Lower leg skin (tissue), 4 donors: ENCODE measurements at places on chromosomes 3 and 15.

DNA sequence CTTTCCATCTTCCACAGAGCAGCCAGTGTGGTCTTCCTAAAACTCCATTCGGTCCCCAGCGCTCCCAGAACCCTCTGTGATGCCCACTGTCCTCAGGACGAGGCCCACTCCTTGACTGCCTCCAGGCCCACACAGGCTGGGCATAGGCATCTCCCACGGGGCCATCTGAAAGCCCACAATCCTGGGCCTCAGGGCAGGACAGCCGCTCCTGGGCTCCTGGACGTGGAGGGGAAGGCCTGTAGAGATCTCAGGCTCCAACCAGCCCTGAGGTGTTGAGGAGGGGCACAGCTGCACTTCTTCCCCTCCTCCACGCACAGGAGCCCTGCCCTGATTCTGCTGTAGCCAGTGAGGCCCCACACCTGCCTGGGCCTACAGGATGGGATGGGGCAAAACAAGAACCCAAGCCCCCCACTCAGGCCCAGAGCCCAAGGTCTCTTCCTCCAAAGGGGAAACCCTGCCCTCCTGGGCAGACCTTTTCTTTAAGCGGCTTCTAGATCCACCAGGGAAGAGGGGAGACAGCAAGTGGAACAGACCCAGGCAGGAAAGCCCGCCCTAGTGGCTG is 25.9 kb downstream of the SHISA5 start:
- DNase-seq: no peak

- no peak for DNase-seq
These were observed 30.3 kb upstream of the CMC1 start for GRCh38 chr3:28210968-28211713.

DNA sequence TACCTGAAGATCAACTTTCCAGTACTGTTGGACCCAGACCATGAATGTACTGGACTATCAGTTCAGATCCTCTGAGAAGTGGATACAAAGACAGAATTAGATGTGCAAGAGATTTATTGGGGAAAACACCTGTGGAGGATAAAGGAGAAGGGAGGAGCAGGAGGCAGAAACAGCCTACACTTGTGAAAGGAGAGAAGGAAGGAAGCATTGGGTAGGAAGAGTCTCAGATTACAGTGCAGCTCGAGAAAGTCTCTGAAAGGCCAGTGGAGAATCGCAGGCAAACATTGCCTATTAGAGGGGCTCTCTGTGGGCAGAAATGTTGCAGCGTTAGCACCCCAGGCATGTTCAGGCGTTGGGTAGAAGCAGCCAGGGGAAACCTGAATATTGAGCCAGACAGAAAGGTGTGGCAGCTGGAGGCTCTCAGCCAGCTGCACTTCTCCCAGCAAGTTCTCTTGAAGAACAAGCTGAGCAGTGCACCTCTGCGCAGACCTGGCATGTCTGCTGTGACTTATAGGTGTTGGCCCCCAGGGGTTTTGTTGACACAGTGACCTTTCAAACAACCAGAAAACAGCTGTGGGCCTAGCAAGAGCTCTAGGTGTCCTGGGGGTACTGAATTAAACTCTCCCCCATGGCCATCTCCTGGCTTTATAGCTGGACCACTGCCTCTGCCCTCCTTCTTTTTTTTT is 7.0 kb downstream of the CHST14 start:
- DNase-seq: peak; percentile 49

GRCh38 chr3:135125171-135125801 is 330.2 kb downstream of the EPHB1 start:
- no peak for DNase-seq

DNA sequence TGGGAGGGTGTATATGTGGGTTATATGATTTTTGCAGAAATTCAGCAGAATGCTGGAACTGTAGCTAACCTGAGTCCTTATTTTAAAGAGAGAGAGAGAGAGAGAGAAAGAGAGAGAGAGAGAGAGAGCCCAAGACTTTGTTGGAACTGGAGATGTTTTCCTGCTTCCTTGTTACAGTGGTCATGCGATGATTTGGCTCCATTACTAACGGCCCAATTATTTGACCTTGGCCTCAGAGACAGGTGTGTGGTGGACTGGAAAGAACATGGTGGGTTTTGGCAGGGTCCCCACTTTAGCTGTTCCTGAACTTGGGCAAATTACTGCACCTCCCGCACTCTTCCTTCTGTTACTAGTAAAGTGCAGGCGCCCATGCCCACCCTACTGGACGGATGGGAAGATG is 14.8 kb upstream of the ACSBG1 start:
- no peak for DNase-seq

DNA sequence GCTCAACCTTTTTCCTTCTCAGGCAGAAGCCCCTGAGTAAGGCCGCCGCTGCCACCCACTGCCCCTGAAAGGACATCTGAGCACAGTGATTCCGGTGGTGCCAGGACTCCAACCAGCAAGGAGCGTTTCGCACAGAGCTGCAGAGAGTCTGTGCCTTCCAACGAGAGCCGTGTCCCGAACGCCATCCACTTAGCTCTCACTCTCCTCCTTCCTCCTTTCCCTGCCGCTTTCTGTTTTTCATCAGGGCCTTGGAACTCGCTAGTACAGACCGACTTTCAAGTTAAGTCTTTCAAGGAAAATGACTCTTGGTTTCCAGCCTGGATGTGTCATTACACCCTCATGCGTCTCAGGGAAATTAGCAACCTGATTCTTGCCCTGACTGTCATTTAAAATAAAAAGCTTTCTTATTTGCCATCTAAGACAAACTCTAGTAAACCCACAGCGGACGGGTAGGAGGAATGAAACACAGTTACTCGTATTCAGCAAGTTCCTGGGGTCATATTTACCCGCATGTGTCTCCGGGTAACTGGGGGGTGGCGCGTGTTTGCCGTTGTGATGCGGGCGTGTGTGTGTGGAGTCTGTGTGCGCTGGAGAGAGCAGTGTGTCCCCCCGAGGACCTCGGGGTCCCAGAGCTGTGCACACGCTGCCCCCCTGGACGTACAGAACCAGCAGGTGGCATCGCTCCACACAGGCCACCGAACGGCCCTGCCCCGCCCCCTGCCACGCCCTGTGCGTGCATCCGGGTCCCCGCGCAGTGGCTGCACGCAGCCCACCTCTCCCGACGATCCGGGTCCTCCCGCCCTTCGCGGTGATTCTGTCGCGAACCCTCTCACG is 30.4 kb upstream of the ALDH1A3 start:
- peak; percentile 83 for DNase-seq

- no peak for DNase-seq
These were observed 32.3 kb upstream of the CYP11A1 start for GRCh38 chr15:74399511-74400312.

DNA sequence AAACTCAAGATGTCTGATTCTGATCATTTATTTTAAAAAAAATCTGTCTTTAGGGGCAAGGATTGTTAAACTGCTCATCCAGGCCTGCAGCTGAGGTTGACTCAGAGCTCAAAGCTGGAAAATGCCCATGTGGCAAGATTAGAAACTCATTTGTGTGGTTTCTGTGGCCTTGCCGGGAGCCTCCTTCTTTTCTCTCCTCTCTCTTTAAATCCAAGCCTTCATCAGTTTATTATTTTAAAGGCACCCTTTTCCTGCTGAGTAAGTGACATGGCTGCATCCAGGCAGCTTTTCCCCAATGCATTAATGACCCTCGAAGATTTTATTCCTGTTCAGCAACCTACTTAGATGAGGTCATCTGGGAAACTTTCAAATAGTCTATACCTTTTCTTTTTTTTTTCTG is 221.3 kb upstream of the CDIN1 start:
- DNase-seq: no peak

- DNase-seq: no peak
These were observed 32.3 kb upstream of the PROK2 start for GRCh38 chr3:71817262-71817661.

GRCh38 chr15:81323559-81323943 is 390 bp downstream of the STARD5 start:
- DNase-seq: no peak

GRCh38 chr3:71355862-71356261 is 227.7 kb downstream of the FOXP1 start:
- no peak for DNase-seq

GRCh38 chr3:194265505-194265892 is 85.6 kb downstream of the CPN2 start:
- peak; percentile 95 for DNase-seq

DNA sequence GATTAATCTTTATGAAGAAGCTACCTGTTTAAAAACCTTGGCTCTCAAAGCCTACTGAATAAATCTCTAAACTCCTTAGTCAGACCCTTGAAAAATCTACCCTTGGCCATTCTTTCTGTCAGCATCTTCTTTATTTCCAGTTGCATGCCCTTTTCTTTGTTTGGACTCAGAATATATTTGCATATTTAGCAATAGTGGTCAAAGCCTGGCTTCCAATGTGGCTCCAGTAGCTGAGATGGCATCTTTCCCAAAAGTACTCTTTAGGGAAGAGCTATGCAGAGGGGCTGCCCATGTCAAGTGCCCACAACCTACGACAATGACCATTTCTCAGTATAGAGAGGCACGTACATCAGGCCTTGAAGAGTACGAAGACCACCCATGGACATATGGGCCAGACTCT is 47.2 kb downstream of the TLNRD1 start:
- DNase-seq: no peak

DNA sequence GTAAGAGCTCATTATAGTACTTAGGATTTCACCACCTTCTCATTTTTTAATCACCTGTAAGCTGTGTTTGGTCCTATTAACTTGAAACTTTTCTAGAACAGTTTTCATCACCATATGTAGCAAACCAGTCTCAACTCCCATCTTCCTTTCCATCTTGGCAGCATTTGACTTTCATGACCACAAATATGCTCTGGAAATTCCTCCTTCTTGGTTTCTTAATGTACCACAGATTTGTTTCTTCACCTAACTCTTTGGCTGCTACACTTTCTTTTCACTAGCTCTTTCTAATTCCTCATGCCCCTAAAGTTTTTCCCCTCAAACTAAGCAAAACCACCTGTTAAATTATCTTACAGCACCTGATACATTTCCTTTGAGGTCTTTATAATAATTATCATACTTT is 13.2 kb upstream of the NMB start:
- DNase-seq: no peak

GRCh38 chr3:62445275-62445674 is 71.9 kb upstream of the FEZF2 start:
- DNase-seq: no peak

- no peak for DNase-seq
These were observed 5.1 kb upstream of the KLHL6 start for GRCh38 chr3:183560607-183561006.

GRCh38 chr15:48332642-48333034 is 1.4 kb downstream of the DUT start:
- no peak for DNase-seq

DNA sequence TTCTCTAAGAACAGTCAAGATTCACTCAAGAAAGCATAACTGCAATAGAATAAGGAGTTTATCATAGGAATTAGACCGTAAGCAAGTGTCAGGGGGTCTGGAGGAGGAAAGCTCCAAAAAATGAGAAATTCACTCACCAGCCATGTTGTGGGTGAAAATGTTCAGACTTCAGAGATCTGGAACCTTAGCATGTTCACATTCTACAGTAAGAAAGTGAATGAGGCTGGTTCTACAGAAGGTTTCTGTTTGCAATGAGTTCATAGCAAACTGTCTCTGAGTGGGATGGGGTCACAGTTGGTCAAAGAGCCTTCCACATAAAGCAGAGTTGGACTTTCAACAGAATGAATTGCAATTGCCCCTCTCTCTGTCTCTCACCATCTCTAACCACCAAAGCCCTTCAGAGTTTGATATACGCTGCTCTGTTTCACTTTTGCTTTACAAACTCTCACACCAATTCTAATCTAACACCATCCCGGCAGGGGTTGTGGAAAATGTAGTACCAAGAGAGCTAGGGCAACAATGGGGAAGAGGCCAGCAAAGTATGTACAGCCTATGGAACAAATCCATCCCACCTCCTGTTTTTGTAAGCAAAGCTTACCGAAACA is 581.8 kb upstream of the UBE2E2 start:
- DNase-seq: no peak

GRCh38 chr3:105828703-105829102 is 40.1 kb downstream of the CBLB start:
- no peak for DNase-seq

GRCh38 chr3:58188173-58188564 is 22.6 kb downstream of the DNASE1L3 start:
- DNase-seq: no peak
